ENCODE measurements at places on chromosomes 5 and 9.

GRCh38 chr9:121363622-121363961 is 6.5 kb downstream of the STOM start:
- DNase-seq: no peak

- peak; percentile 25 for DNase-seq
Measured at GRCh38 chr9:125361837-125362531, 100.4 kb downstream of the GAPVD1 start.

- no peak for DNase-seq
Measured at GRCh38 chr9:111957856-111958631, 61.4 kb downstream of the UGCG start.

DNA sequence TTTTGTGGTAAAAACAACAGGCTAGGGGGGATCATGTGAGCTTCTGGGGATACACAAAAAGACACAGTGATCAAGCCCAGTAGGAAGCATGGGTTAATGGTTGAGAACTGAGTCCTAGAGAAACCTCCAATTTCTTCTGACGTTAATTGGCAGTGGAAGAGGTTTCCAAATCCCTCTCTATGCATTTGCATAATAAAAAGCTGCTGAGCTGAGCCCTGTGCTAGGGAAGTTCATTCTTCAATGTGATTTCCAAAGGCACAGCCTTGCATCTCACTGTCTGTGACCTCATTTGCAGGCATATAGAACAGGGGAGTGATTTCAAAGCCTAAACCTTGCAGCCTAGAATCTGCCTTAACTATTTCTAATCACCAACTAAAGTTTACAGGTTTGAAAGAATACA is 812 bp downstream of the DNAH5 start:
- no peak for DNase-seq

- no peak for DNase-seq
Measured at GRCh38 chr5:111505096-111505495, 7.2 kb downstream of the STARD4 start.

DNA sequence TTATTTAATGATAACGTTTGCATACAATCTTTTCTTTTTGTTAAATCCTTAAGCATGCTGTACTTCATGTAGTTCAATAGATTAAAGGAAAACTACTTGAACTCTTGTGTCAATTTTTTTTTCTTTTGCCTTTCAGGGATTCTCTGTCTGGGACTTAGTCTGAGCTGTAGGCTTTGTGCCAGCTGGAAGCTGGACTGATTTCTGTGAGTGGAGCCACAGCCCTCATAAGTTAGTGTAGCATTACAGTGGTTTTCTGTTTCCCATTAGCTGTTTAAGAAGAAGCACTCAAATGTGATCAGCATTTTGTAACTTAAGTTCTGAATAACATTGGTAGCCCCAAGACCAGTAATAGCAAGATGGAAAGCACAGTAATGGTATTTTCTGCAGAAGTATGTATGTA is 330.6 kb upstream of the MEF2C start:
- DNase-seq: no peak

DNA sequence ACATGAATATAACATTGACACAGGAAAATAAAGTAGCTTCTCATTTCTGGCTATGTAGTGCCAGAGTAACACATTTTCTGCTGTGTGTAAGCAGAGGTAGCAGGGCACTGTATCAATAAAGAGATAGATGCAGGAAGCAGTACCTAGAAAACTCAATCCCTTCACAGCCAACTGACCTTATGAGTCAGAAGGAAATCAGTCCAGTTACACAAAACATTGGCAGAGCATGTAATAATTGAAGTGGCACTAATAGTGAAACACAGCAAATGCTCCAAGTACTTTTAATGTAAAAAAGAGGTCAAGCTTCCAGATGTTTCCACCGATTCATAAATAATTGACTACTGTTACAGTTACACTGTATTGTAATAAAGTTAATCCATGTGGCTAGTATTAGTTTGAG is 706.6 kb downstream of the EFNA5 start:
- no peak for DNase-seq

DNA sequence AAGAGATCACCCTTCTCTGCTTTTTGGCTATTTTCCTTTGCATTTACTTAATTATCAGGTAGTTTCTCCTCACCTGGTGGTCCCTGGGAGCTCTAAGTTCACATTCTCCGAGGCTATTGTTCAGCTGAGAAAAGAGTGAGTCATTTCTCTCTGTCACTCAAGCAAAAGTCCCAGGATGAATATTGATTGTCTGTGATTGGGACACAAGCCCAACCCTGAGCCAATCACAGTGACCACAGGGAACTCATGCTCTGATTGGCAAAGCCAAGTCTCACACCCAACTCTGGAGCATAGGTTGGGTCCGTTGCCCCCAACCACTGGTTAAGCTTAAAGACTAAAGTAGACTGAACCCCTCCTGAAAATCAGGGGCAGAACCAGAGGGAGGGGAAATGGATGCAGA is 27.8 kb upstream of the FAT2 start:
- no peak for DNase-seq

DNA sequence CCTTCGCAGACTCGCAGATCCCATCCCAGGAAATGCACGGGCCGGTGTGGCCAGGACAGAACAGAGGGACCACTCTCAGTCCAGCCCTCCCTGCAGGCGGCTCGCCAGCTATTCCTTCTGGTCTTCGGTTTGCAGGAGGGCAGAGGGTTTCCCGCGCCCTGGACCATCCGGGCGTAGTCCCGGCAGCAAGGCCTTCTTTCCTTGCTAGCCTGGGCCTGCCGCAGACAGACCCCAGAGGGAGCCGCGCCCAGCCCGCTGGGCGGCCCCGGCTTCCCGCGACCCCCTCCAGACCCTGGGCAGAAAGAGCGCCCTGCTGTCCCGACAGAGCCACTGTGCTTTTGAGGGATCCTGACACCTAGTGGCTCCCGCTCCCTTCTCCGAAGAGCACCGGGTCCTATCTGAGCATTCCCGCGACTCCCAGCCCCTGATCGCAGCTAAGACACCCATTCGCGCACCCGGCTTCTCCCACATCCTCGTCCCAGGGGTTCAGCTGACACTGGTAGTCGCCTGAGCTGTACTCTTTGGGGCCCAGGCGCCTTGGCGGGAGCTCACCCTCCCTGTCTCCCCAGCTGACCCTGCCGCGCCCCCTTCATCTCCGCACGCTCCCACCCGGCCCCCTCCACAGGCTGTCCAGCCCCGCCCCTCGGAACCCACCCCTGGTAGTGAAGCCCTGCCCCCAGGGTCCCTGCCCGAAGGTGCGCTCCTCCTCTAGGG is 1.1 kb downstream of the CFAP90 start:
- peak; percentile 21 for DNase-seq

- no peak for DNase-seq
Measured at GRCh38 chr5:3878267-3878666, 282.6 kb downstream of the IRX1 start.

DNA sequence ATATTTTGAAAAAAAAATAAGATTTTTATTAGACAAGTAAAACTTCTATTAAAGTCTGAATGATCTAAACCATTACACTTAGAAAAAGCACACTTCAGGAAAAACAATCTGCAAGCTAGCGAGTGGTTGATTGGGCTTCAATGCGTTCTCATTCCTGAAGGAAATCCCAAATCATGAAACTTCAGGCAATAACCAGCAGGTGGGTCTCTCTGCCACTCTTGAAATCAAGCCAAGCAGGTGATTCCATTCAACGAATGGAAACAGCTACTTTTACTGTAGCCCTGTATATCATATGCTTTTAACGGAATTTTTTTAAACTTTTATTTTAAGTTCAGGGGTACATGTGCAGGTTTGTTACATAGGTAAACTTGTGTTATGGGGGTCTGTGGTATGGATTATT is 234.5 kb upstream of the TRPM3 start:
- DNase-seq: no peak

DNA sequence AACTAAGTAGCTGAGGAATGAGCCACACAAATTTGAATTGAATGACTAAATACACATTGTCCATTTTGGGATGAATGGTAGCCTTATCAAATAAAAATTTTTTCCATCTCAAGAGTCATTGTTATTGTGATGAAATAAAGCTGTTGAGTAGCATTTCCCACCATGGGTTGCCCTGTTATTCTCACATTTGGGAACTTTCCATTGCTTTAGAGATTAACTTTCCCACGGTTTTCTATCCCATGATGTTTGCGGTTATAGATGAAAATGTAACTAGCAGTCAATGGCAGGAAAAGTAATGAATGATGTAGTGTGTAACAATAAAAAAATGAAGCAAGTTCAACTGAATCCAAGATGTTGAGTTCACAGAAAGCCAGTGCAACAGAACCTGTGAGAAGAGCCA is 59.9 kb upstream of the PLPP1 start:
- DNase-seq: no peak

DNA sequence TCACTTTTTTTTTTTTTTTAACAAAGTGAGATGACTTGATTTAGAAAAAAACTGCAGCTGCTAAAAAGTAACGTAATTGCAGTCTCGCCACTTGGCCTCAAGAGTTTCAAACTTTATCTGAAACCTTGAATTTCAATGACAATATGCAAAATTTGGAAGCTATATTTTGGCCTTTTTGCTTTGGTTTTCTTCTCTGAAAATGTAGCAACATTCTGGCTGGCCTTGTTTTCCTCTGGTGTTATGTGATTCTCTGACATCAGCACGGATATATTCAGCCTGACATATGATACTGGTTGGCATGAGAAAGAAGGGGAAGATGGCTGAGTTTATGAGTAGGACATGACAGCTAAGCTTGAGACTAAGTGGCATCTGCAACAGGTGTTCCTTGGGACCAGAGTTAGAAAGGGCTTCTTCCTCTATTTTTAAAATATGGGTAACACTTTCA is 136.5 kb downstream of the MEF2C start:
- DNase-seq: no peak

DNA sequence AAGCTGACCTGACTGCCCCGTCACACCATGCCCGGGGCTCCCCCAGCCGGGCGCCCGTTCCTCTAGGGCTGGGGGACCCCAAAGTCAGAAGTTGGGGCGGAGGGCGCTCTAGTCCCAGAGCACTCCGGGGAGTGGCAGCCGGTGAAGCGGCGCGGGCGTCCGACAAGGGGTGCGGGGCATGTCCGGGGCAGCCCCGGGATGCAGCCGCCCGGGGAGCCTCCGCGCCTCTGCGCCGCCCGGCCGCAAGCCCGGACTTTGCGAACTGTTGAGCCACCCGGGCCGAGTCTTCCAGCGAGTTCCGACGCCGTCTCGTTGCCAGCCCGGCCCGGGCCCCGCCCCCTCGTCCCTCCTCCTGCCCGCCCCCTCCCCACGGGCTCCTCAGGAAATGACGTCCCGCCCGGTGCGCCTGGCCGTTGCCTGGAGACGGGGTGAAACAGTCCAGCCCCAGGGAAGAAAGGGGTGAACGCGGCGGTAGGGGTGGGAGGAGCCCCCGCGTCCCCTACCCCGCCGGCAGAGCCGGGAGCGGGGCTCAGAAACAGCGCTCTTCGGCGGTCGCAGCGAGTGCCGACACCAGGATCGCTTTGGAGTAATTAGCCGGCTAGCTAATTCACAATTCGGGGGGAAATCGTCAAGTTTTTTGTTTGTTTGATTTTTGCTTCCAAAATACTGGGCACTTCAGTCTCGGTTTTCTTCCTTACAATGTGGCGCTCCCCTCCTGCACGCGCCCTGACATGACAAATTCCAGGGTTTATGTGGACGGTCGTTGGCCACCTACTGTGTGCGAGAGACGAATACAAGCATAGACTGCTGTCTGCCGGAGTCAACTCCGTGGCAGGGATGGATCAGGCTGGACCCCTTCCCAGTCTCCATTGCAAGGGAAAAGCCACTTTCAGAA is at the start of gene WHRN:
Gene WHRN (minus strand): TSS at position 287 of the 895 bp plus-strand sequence. CDS start 672 bp downstream, outside the sequence.
- DNase-seq: peak; percentile 80

- DNase-seq: no peak
Measured at GRCh38 chr5:142319560-142320429, 5.0 kb downstream of the SPRY4 start.

DNA sequence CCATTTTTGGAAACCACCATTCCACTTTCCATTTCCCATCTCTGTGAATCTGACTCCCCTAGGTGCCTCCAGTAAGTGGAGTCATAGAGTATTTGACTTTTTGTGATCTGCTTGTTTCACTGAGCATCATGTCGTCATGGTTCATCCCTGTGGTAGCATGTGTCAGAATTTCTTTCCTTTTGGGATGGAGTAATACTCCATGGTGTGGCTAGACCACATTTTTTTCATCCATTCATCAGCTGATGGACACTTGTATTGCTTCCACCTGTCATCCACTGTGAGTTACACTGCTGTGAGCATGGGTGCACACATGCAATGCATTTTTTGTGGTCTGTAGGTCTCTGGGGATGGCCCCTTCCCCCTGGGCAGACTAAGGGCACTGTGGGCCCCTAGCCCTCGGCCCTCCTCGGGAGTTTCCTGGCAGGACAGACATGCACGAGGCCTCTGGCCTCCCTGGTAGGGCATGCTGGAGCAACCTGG is 115.9 kb downstream of the GADD45G start:
- DNase-seq: no peak

- DNase-seq: no peak
Measured at GRCh38 chr9:19243366-19244033, 13.0 kb downstream of the DENND4C start.

- no peak for DNase-seq
Measured at GRCh38 chr5:52867809-52868208, 80.1 kb downstream of the ITGA1 start.

GRCh38 chr5:67378256-67378655 is 181.7 kb upstream of the CD180 start:
- DNase-seq: peak; percentile 23

- DNase-seq: no peak
Measured at GRCh38 chr5:119123280-119123679, 52.4 kb downstream of the DMXL1 start.

GRCh38 chr9:19231126-19231903 is 822 bp downstream of the DENND4C start:
- DNase-seq: peak; percentile 50

DNA sequence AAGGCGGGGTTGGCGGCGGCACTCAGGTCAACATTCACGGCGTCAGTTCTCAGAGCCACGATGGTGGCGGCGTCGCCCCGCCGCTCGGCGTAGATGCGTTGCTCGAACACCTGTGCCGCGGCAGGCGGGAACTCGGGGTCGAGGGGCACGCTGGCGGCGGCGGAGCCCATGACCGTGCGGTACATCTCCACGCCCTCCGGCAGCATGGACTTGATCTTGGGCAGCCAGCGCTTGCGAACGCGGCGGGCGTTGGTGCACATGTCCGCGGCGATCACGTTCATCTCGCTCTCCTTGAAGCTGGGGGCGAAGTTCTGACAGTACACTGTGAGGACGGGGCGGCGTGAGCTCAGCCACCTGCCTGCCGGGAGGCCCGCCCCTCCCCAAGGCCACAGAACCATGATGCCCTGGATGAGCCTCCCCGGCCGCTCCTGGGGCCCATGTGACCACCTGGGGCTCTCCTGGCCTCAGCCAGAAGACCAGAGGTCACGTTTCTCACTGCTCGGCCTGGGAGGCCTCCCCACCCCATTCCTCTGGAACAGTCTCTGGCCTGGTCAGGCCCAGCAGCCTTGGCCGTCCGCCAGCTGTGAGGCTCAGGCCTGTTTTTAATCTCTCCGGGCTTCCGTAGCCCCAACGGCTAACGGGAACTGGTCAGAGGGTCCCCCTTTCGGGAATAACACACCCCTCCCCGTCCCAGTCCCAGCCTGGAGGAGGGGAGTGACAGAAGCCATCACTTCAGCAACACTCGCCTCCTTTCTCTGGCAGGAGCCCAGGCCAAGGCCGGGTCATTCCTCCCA is 50.7 kb upstream of the UBAC1 start:
- DNase-seq: no peak
